ENCODE measurements at places on chromosomes 5 and 9.

DNA sequence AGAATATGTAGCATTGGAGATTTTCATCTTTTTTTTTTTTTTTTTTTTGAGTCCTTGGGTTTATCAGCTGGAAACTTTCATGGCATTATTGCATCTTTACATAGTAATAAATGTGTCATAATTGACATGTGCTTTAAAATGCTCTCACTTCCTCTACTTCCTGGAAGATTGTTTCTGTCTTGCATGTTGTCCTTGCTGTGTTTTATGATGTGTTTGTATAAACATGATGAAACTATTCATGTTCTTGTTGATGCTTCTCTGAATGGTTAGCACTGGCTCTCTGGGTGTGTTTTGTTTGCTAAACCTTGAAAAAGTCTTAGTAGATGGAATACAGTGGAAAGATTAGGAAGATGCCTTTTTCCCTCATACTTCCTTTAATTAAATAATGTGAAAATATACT is 87.9 kb downstream of the IQGAP2 start:
- no peak for DNase-seq

DNA sequence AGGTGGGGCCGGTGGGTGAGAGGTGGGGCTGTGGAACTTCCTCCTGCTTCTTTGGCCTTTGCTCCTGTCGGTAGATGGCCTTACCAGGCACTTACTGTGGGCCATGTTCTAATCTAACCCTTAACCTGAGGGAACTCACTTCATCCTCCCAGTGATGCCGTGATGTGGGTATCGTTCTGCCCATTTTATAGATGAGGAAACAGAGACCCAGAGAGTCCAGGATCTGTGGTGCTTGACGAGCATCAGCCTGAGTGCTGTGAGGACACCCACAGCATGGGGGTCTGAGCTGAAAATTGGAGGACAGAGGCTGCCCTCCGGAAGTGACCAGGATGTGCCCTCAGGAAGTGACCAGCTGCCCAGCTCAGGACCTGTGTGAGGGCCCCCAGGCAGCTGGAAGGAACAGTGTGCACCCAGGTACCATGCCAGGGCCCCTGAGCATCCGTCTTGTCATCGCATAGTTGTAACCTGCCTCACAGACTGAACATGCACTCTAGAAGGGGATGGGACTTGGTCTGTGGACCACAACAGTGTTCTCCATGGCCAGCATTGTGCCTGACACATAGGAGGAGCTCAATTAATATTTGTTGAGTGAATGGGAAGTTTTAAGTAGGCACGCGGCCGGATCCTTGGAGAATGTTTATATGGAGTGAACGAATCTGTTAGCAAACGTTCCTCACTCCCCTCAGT is 8.5 kb downstream of the NEK6 start:
- DNase-seq, result no peak

DNA sequence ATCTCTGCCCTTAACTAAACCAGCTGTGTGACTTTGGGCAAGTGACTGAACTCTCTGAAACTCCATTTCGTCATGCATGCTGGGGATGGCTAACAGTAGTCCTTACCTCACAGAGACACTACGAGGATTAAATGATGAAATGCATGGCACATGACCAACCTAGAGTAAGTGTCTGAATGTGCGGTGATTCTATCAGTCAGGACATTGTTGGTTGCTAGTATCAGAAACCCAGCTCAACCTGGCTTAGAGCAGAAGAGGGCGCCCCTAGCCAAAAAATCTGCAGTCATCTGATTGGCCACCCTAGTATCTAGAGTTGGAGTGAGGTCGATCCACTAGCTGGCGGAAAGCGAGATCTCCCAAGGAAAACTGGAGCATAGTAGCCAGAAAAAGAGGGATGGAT is 25.2 kb downstream of the NEURL1B start:
- no peak for DNase-seq

GRCh38 chr9:135745686-135746324 is 43.8 kb downstream of the KCNT1 start:
- no peak for DNase-seq

- DNase-seq, result no peak
These were observed 52.4 kb upstream of the LRRTM2 start for GRCh38 chr5:138927544-138927943.

DNA sequence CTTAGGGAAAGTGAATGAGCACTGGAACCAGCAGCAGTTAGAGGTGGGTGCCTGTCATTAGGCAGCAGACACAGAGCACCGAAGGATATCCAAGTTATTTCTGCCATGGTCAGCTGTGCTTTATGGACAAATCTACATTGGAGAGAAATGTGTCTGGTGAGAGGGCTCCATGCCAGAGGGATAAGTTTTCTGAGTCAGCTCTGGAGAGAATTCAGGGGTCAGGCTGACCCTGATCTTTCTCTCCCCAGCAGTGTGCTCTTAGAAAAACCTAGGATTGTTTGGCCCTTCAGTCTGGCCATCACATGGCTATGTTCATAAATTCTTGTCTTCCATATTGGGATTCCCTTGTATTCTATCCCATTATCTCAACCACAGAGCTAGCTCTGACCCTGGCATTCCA is 8.9 kb upstream of the IL17B start:
- no peak for DNase-seq

DNA sequence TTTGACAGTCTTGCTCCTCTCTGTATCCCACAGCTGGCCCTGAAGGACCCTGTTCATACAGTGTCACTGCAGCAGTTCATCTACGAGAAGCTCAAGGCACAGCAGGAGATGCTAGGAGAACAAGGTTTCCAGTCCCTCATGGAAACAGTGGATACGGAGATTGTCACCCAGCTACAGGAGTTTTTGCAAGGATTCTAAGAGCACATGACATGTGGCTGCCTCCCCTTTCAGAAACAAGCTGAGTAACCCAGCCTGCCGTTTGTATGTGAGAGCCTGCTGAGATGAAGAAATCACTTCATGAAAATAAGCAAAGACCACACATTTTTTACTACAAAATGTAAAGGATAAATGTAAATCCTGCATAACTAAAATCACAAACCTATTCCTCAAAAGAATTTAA is 48.5 kb downstream of the LRRC70 start:
- no peak for DNase-seq

DNA sequence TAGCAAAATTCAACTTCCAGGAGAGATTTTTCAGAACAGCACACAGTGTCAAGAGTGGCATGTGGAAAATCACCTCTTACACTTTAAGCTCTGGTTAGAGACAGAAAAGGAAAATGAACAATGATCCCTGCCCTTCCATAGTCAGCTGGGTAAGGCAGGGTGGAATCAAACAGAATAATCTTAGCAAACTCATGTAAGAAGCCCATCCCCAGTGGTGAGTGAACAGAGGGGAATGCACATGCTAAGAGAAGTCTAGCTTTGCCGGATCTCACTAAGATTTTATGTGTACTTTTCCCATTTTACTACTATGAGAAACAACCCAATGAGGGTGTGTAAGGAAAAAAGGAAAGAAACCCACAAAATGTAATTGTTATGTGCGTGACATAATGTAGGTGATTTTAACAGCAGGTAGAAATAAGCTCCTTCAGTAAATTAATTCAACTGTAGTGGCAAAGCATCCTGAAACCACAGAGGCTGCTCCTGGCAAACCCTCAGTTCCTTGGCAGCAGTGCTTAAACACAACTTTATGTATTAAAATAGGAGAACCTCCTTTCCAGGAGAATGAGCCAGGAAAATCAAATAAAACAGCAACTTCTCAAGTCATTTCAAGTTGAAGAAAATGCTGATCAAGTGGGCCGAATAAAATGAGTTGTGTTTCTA is 366.0 kb upstream of the TRPC7 start:
- no peak for DNase-seq

- no peak for DNase-seq
These were observed 67.6 kb upstream of the TMC1 start for GRCh38 chr9:72453797-72454196.

GRCh38 chr9:104776797-104777196 is 12.9 kb downstream of the NIPSNAP3B start:
- DNase-seq, result no peak

DNA sequence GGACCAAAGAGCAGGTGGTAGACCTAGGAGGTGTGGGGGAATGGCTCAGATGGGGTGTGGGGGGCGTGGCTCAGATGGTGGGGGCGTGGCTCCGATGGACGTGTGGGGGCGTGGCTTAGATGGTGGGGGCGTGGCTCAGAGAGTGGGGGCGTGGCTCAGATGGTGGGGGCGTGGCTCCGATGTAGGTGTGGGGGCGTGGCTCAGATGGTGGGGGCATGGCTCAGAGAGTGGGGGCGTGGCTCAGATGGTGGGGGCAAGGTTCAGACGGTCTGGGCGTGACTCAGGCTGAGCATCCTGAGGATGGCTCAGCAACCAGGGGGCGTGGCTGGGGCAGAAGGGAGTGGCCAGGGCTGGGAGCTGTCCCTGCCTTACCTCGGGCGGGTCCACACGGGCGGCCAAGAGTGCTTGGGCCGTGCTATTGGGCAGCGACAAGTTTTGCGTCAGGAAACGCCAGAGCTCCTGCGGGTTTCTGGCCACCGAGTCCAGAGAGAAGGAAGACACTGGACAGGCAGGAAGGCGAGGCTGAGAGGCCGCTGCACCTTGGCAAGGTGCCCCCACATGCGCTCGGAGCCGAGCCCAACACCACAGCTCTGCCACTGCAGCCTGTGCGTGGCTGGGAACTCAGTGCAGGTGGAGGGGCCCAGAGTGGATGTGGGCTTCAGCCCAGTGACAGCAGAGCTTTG is 5.9 kb downstream of the ABCA2 start:
- peak; percentile 78 for DNase-seq

DNA sequence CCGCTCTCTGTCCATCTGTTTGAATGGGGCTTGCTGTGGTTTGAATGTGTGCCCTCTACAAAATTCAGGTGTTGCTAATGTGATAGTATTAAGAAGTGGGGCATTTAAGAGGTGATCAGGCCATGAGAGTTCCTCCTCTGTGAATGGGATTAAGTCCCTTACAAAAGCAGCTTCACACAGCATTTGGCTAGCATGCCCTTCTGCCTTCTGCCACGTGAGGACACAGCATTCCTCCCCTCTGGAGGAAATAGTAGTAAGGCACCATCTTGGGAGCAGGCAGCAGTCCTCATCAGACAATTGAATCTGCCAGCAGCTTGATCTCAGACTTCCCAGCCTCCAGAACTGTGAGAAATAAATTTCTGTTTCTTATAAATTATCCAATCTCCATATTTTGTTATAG is 540.2 kb downstream of the CSNK1G3 start:
- DNase-seq, result no peak

DNA sequence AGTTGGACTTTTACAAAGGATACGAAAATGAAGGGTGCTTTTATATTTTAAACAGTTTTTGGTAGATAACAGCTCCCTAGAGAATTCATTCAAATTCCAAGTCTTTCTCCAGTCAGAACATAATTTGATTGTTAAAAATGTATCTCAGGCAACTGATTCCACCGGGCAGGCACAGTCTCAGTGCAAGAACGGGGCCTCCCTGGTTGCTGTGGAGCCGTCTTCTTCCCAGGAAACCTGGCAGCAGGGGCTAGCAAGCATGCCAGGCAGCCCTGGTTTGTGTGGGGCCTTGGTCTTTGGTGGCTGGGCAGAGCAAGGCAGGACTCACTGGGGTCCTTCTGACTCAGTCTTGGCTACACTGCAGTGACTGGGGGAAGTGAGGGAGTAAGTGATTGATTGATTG is 143.5 kb downstream of the NXNL2 start:
- DNase-seq, result no peak

GRCh38 chr5:39175273-39175955 is 43.9 kb downstream of the FYB1 start:
- no peak for DNase-seq

DNA sequence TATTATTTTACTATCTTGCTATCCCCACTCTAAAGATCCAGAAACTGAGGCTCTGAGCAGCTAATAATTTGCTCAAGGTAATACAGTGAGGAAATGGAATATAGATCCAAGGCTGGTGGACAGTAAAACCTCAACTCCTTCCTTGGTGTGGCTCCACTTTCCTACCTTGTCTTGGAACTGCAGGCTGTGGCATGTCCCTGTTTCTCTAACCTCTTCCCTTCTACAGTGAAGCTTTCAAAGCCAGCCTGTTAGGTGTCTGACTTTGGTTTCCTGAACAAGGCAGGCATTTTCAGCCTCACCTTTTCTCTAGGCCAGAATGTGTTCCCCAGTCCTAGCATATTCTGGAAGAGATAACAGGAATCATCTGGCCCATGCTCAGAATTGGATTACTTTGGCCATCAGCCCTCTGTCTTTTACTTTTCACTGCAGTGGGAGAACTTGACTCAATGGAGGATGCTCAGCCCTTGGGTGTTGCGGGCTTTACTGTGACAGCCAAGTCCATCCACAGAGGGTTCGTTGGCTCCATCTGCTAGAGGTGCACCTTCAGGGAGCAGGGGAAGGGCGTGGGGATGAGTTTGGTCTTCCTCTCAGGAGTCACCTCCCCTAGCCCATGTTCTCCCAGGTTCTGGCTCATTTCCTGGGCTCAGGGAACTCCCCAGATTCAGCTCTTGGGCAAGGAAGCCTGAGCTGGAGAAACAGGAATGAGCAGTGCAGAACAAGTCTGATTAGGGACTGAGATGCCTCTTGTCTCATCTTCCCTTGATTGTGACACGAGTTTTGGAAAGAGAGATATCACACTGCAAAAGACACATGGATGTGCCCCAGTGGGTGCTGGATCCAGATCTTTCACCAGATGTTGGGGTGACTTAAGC is 1.1 kb downstream of the NIPAL4 start:
- no peak for DNase-seq

DNA sequence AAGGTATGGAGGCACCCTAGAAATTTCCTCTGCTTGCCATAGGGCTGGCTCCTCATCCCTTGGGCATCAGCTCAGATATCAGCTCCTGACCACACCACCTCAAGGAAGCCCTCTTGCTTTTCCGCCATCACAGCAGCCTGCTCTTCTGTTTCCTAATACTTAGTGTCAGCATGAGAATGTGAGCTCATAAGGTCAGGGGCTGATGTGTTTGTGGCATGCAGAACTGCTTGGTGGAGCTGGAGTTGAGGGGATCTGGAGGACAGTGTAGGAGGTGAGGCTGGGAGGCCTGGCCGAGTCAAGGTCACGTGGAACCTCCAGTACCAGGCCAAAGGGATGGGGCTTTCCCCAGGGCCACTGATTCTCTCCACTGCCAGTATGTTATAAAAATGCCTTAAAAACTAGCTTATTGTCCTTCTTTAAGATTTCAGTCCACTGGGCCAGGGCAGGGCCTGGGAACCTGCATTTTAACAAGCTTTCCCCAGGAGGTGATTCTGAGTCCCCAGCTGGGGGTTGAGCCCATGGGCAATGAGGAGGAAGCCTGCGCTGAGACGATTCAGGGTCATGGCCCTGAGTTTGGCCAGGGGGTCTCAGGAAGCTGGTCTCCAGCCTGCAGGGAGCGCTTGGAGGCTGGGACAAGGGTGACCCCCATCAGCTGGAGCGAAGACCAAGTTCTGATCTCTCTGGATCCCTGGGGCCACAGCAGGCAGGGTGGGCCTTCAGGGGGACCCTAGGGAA is 28.6 kb downstream of the DAB2IP start:
- no peak for DNase-seq
